ENCODE measurements at places on chromosomes 6 and 20.

DNA sequence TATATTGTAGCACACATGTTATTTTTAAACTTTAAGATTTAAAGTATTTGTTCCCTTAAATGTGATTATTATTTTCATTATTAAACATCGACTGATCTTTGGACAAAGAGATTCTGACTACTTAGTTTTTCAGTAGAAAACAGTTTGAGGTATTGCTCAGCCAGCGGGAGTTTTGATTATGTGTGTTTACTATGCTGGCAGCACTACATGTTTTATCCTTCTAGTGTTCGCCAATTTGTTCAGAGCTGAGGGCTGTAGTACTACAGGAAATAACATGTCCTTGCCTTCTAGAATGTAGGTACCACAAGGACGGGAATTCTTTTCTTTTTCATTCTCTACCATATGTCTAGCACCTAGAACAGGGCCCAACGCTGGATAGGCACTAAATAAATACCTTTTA lies 11.1 kb upstream of the LCA5 start:
- no peak for DNase-seq

GRCh38 chr20:8438748-8439147 lies 306.7 kb downstream of the PLCB1 start:
- no peak for DNase-seq

- DNase-seq = peak; percentile 66
Measured at GRCh38 chr6:16130932-16131387, 2.1 kb downstream of the MYLIP start.

DNA sequence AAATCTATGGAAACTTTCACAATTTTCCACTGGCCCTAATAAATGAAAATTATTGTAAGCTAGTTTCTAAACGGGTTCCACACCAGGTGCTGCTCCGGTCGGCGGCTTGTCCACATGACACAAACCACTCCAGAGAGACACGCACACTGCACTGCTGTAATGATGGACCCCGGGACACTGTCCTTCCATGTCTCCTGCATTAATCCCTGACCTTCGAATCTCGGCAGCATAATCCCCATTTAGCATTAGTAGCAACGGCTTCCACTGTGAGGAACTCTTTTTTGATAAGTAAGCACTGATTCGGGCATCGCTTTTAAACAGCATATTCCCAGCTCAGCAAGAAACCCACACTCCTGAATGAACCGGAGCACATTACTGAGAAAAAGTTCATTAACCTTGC lies 43.5 kb downstream of the INSM1 start:
- DNase-seq = no peak

GRCh38 chr20:64001607-64002011 lies 20.7 kb downstream of the PRPF6 start:
- no peak for DNase-seq

- no peak for DNase-seq
Measured at GRCh38 chr6:21270636-21271201, 322.8 kb upstream of the SOX4 start.

DNA sequence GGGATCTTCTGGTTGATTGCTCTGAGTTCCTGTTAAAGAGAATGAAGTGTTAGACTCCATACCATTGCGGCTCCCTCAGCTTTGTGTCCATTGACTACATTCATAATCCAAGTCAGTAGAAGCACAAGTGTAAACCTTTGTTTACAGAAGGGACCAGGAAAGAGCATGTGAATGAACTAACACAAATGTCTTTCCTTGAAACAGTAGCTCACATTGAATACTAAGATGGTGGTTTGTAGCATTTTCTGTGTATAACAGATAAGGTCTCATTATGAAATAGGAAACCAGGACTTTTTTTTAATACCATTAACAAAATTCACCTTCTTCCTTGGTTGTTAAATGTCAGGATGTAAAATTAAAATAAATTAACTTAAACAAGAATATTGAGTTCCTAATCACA lies 8.4 kb downstream of the STXBP5 start:
- DNase-seq = no peak

DNA sequence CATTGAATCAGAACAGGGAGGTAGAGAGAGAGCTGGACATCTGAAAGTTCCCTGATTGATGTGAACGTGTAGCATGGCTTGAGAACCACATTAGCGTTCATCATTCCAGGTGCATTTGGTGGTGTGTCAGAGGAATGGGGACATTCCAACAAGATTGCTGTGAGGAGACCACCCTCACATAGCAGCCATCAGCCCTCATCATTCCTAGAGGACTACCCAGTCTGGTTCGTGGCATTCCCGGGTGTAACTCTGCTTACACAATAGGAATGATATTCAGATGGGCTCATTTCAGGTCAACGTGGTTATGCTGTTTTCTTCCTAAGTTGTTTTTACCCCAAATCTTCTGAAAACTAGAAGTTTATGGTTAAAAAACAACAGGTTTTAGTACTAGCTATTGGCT lies 62.2 kb upstream of the KLHL31 start:
- no peak for DNase-seq

Data from CD4-positive, alpha-beta T cell treated with Interleukin-15 for 1 hour (primary cell).